CD4-positive, alpha-beta T cell treated with Interleukin-4 for 4 hours (primary cell): ENCODE measurements at places on chromosomes 5 and 9.

DNA sequence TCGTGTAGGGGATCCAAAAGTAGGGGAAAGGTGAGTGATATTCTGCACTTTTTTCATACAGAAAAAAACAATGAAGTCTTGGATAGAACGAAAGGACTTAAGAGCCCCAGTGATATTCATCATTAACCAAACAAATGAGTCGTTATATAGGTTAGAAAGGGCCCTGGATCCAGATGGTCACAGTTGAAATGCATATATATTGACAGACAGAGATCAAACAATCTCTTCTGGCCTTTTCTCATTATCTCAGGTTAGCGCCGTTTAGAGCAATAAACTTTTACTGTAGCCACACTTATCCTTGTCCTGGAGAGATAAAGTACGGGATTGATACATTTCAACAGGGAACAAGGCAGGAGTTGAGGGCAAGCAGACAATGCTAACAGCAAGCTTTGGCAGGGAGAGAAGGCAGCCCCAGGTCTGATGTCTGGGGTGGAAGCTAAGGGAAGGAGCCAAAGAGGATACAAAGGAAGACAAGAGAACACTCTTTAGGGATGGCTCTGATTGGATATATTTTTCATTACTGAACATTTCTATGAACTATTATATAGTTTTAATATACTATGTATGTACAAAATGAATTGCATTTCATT is 77.0 kb downstream of the LIFR start:
- no peak for DNase-seq

- DNase-seq, result no peak
Observed at GRCh38 chr9:84742261-84742660, 72.7 kb downstream of the NTRK2 start.

GRCh38 chr5:56433039-56433617 is 200.0 kb upstream of the ANKRD55 start:
- no peak for DNase-seq

GRCh38 chr5:150484964-150485692 is 22.8 kb upstream of the NDST1 start:
- no peak for DNase-seq

DNA sequence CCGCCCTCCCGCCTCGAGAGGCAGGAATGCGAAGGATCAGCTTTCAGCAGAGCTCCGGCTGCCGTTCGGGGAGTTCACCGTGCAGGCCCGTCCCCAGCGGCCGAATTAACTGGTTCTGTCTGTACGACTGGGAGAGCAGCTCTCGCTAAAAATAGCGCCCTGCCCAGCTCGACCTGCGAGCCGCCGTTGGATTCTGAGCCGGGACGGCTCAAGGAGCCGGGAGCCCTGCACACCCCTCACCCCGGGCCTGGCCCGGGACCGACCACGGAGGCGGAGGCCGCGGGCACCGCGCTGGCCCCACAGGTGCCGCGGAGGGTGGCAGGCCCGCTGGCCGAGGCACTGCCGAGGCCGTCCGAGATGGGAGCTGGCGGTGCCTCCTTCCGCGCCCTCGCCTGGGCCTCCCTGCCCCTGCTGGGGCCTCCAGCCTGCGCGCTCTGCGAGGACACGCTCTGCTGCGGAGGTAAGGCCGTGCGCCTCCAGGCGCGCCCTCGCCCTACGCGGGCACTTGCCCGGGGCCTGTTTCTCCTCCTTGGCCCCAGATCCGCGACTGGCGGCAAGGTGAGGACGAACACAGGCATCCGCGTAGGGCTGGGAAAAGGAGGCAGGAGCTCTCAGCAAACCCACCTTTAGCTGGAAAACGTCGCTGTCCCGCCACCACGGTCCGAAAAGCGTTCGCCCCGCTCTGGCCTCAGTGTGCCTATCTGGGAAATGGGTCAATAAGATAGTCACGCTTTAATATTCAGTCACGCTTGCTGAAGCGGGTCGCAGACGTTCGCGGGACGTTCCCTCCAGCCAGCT is 53.1 kb upstream of the DAB2IP start:
- no peak for DNase-seq

- no peak for DNase-seq
Observed at GRCh38 chr5:58040044-58040443, 419.8 kb downstream of the PLK2 start.
